ENCODE measurements at places on chromosomes 5 and 9.
A peak's percentile ranks its signal among the peaks of the same experiment; 100 is the strongest.

DNA sequence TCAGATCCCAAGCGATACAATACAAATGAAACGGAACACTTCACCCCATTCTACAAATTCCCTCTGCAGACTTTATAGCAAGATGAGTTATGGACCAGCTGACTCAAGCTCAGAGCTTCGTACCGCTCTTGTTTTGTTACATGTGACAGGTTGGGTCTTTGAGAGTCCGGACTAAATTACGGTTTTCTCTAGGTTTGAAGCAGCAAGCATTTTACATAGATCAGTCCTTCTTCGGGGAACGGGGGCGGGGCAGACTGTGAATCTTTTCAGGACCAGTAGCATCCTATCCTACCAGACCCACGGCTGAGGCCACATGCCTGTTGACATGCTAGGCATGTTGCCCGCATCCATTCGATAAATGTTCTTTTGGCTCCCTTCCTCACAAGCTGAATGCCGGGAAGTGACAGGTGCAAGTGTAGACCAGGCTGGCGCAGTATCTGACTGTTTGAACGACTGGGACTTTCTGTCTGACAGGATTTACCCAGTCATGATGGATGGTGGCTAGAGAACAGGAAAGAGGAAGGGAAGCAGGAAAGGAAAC is 811.0 kb upstream of the GRAMD2B start:
- no peak for DNase-seq

GRCh38 chr5:127227881-127228280 is 62.7 kb upstream of the MEGF10 start:
- DNase-seq = no peak

GRCh38 chr5:174047472-174048099 is 2.1 kb downstream of the NSG2 start:
- DNase-seq = no peak

- no peak for DNase-seq
Measured at GRCh38 chr9:5800969-5801738, 31.8 kb downstream of the ERMP1 start.

GRCh38 chr5:178224403-178224802 is 8.2 kb downstream of the PHYKPL start:
- DNase-seq = no peak

DNA sequence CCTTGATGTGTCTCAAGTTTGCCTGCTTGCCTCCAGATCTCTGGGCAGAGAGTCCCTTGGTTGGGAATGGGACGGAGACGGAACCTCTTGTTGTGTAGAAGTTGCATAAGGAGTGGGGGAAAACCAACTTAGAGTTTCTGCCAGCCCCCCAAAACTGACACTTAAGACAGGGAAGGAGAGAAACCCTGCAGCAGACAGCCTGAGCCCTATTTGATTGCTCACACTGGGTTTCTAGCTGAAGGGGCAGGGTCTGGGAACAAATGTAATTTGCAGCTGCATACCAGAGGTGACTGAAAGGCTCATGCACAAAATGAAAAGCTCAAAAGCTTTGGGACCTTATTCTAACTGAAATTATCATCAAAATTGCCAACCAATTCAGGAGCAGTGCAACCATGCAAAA is 254.5 kb downstream of the RASEF start:
- DNase-seq = no peak

DNA sequence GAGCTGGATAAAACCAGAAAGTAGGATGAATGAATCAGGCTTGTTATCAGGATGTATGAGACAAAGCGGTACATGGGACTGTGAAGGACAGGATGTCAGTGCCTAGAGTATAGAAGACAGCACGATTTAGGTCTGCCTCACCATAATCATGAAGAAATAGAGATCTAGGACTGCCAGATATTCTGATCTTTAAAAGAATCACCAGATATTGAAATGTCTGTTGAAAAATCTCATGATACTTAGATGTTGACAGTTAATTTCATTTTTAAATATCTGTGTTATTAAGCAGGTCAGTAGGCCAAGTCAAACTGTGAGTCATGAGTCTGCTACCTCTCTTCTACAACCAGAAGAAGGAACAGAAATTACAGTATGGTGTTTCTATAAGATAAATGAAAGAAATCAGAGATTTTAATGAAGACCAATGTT is 65.0 kb downstream of the ST8SIA4 start:
- no peak for DNase-seq

DNA sequence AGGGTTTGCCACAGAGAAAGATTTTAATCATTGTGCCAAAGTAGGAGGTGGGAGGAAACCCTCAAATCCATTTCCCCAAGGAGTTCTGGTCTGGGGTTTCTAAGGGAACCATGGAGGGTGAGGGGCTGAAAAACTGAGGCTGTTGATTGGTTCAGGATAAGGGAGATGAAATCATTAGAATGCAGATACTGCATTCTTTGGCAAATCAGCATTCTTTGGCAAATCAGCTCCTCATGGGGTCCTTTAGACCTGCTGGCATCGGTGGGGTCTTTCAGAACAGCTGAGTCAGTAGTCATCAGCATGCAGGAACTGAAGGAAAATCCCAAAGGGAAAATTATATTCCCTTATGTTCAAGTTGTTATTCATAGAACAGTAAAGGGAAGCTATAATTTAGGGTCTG is 585.5 kb downstream of the ISL1 start:
- DNase-seq = no peak

DNA sequence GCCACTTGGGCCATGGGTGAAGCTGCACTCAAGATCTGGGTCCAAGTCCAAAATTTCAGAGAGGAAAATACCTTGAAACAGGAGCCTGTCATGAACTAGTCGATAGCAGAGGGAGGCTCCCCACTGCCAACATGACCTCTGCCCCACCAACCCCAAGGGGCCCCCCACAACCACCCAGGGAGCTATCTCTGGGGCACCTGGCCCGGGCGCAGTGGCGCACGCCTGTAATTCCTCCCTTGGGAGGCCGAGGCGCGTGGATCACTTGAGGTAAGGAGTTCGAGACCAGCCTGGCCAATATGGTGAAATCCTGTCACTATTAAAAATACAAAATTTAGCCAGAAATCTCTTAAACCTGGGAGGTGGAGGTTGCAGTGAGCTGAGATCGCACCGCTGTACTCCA is 20.1 kb upstream of the HMCN2 start:
- no peak for DNase-seq

- no peak for DNase-seq
Measured at GRCh38 chr9:89533411-89534095, 35.6 kb upstream of the SEMA4D start.

DNA sequence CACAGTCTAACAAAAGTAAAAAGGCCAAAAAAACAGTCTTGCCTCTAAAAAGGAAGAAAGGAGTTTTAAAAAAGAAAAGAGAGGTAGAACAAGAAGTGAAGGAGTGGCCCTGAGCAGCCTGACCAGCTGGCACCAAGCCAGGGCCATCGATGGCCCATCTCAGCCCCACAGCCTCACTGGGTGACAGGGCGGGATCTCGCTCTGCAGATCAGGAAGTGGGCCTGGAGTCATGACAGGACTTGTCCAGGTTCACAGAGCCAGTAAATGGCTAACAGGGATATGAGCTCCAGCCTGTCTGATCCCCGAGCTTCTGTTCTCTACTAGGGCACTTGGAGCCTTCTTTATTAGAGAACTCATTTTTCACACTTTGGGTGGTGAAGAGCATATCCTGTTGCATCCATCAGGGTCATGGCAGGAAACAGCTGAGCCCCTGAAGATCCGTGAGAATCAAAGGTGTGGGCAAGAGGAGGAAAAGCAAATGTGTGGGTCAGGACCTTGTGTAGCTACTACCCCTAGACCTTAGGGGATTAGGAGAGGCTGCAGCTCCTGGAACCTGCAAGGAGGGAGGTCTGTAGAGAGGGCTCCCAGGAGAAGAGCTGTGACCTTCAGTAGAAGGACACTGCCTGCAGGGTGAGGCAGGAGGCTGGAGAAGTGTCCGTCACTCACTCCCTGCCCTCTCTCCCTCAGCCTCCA is 299.0 kb upstream of the MSX2 start:
- DNase-seq = no peak

- no peak for DNase-seq
Measured at GRCh38 chr5:96440185-96440538, 7.1 kb upstream of the PCSK1 start.

DNA sequence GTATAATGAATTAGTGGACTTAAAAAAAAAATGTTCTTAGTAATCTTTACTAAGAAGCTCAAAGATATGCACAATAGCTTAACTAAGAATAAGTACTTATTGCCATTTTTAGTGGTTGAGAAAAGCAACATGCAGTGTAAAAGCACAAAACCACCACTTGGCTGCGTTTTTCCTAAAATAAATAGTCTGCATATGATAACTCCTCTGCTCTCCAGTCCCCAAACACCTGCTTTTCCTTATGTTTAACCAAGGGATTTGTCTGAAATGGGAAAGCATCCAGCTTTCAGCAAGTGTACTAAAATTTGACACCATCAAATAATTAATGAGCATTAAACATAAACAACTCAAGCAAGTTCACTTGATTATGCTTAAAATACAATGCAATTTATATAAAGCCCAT is 41.4 kb downstream of the PSIP1 start:
- no peak for DNase-seq

GRCh38 chr5:62742207-62742606 is 163.6 kb downstream of the LRRC70 start:
- DNase-seq = no peak

- no peak for DNase-seq
Measured at GRCh38 chr5:123709422-123709821, 197.4 kb downstream of the CSNK1G3 start.

DNA sequence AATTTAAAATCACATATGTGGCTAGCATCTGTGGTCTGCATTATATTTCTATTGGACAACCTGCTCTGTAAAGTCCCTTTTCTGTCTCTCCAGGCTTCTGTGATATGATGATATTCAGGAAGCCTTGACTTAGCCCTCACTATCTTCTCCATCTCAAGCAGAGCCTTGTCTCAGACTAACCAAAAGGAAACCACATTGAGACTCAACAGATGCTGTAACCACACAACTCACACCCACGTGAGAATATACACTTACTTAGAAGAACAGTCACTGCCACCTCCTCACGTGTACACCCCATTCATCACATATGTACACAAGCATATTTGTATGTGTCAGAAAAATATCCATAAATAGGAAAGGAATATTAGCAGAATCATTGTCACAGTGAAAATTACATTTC is 33.6 kb downstream of the HTR4 start:
- DNase-seq = peak; percentile 19

GRCh38 chr9:136974817-136975535 is 2.3 kb upstream of the PTGDS start:
- DNase-seq = no peak

GRCh38 chr9:27369591-27369990 is 72.6 kb upstream of the EQTN start:
- DNase-seq = peak; percentile 26

DNA sequence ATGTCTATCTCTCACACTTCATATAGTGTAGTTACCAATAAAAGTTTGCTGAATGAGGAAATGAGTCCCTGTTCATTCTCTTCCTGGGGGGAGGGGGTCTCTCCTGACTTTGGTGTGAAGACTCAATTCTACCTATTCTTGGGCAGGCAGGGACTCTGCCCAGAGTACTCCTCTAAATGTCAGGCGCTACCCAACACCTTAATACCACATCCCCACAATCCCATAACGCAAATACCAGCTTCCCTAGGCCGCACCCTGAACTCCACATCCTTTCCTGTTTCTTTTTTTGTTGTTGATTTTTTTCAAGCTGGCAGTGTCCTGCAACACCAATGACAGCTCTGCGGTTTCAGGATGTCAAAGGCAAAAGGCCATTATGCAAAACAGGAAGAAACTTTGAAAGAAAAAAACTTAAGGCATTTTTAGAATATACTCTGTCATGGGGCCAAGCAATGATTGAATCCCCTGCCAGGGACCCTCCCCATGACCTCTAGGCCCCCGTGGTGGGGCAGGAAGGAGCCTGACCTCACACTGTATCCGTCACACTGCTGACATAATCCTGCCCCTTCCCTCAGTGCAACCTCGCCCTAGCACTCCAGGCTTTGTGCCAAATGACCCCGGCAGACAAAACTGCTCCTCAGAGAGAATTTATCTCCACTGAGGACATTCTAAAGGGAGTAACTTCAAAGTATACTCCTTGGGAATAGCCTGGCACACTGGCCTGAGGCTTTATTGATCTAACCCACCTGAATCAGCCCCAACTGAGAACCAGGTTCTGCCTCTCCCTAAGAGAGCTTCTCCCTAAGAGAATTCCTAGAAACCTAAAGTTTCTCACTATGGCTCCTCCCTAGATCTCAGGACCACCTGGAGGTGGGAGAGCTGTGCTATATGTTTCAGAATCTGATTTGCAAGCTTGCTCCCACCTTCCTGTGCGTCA is 8.0 kb downstream of the B4GALT1 start:
- no peak for DNase-seq

- DNase-seq = peak; percentile 31
Measured at GRCh38 chr9:83583151-83584014, 39.6 kb upstream of the IDNK start.

DNA sequence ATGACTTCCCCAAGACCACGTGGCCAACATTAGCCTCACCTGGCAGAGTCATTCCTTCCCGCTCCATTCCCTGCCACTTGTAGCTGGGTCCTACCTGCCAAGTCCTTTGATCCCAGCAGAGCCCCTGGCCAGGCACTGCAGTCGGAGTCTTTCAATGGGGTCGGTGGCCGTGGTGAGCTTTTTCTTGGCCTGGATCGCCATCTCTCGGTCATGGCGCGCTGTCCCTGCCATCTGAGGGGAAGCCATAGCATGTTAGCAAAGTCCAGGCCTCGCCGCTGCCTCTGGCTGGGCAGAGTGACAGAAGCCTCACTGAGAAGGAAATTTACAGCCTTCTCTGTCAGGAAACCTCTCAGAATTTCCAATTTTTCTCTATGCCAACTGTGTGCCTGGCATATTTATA is 17.5 kb downstream of the CAPSL start:
- DNase-seq = no peak

DNA sequence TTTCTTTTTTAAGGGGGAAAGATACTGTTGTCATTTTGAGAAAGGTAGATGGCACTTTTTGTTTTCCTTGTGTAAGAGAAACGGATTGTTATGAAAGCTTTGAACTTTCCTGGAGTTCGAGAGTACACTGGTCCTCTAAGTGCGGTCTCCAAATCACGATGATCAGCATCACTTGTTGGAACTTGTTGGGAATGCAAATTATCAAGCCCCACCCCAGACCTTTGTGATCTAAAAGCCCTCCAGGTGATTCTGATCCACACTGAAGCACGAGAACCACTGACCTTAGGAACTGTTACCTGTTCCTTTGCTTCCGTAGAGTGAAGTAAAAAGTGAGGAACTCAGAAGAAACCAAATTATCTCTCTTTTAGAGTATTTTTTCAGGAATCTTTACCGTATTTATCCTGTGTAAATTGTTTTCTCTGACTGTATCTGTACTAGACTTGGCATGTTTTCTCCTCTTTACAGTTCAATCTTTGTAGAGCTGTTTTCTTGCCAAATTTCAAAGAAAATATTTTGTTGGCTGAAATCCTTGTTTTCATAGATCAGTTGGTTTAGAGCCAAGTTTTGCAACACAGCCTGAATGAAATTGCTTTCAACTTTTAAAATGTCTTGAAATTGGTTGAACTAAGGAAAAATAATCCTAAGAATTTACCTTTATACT is 4.0 kb downstream of the MAT2B start:
- no peak for DNase-seq

DNA sequence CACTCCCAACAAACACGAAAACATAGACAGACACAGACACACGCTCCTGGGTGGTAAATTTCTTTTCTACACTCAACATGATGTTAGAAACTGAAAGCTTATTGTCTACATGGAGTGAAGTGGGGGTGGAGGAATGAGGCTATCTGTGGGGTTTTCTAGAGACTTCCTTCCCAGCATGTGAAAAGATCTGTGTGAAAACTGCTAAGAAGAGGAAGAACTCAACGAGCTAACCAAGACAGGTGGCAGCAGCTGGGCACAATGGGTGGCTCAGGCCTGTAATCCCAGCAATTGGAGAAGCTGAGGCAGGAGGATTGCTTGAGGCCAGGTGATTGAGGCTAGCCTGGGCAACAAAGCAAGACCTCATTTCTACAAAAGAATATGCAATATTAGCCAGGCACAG is 7.6 kb downstream of the FYB1 start:
- no peak for DNase-seq
